Stimulated activated CD8-positive, alpha-beta memory T cell treated with anti-CD3 and anti-CD28 coated beads, Interleukin-4, amount 100 ng/mL, for 4 hours (primary cell): ENCODE measurements at places on chromosomes 4 and X.

DNA sequence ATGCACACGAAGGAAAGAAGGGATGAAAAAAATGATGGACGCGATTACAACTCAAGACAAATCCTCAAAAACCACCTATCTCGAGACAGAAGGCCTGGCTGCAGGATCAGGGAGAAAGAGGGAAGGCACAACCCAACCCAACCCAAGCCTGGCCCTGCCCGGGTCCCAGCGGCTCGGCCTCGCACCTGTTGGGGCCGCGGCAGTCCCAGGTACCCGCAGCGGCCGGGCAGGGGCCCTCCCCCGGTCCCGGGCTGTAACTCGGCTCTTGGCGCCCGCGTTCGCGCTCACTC is 464 bp downstream of the RASGEF1B start:
- DNase-seq = no peak

- DNase-seq = no peak
Measured at GRCh38 chr4:150457802-150458201, 124.1 kb upstream of the MAB21L2 start.

GRCh38 chr4:10622728-10623127 is 61.8 kb downstream of the CLNK start:
- DNase-seq = no peak

GRCh38 chr4:155701827-155702226 is 35.2 kb downstream of the GUCY1A1 start:
- no peak for DNase-seq

GRCh38 chr4:26478330-26478729 is 12.0 kb downstream of the CCKAR start:
- no peak for DNase-seq

- DNase-seq = no peak
Measured at GRCh38 chrX:20739038-20739745, 472.5 kb upstream of the RPS6KA3 start.
